ENCODE measurements at places on chromosomes 3 and 15.

DNA sequence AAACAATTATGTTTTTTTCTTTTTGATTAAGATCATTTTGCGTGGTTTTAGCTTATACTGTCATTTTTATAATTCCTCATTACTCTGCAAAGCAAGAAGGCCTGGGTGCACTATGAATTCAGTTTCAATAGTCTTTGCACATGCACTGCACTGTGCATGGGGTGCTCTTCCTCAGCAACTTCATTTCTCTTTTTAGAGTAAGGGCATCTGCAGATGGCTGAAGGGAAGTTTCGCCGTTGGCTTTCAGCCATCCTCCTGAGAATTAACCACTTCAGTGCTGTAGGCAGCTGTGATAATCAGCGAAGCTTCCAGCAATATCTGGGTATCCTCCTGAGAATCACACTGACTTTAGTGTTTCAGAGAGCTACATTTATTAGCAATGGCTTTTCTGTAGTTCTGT, 284.8 kb downstream of the GBE1 start:
- DNase-seq, result no peak

DNA sequence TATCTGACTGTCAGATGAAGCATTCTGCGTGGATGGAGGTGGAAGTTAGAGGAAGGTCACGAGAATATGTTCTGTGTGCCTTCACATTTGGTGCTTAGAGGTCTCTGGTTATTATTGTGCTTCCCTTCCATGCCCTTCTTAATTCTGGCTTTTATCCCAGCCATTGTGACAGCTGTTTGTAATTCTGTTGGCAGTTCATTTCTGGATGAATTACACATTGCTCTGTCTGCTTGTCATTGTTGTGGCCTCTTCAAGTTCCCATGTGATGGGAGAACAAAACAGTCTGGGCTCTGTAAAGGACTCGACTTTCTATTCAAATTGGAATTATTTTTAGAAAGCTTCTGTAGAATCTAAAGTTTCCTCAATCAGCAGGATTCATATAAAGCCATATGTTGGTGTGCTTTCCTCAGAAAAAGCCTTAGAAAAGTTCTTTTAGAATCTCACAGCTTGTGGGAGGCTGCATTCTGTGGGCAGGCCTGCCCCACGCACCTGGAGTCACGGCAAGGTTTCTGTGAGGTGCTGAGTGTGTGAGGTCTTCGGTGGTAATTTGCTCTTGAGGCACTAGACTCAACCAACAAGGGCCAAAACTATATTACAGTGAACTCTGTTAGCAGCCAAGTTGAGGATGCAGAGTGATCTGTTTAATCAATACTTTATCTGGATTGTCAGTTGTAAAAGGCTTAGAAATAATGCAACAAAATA, 397.4 kb upstream of the AZI2 start:
- no peak for DNase-seq

GRCh38 chr15:31768055-31768454, 262.3 kb upstream of the CHRNA7 start:
- DNase-seq, result no peak

DNA sequence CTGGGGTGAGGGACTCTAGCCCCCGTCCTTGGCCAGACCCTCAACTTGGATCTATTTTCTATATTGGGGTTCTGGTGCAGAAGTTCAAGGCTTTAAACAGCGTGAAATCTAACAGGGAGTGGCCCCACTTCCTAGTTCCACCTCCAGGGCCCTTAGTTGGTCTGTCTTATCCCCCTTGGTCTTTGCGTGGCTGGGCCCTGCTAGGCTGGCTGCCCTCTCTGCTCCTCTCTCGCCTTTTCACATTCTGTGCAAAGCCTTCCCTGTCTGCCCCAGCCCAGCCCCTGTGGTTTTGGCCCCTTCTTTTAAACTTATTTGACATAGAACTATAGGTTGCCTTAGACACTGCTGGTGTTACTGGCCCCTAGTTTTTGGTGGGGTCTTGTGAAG, 5.6 kb downstream of the PPCDC start:
- DNase-seq, result no peak

GRCh38 chr3:190692256-190692655, 170.2 kb downstream of the GMNC start:
- DNase-seq, result no peak

- no peak for DNase-seq
Observed at GRCh38 chr15:98177966-98178592, 217.6 kb downstream of the ARRDC4 start.

DNA sequence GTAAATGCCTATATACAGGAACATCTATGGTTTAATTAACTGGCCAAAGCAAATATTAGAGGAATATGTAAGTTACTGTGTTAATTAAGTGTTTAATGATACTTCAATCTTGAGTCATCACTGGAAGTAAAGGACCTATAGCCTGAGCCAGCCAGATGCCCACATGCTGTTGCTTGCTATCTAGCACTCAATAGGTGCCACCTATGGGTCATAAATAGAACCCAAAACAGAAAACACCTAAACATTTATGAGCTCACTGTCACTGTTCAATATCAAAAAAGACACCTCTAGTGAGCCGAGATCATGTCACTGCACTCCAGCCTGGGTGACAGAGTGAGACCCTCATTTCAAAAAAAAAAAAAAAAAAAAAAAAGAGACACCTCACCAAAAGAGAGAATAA, 48.4 kb upstream of the IP6K2 start:
- no peak for DNase-seq

DNA sequence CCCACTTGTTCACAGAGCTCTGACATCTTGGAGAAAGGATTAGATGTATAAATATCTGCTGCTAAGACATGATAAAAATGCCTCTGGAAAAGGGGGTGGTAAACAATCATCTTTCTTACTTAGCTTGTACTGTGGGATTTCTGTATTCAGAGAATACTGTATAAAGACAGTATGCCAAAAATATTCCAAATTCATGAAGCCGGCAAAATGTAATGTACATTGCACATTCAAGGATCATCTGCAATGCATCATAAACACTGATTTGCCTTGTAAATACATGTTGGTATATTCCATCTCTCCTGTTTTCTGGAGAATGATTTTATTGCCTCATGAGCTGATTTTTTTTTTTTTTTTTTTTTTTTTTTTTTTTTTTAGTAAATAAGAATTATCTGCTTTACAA, 355.3 kb downstream of the ROBO1 start:
- no peak for DNase-seq

- DNase-seq, result no peak
Observed at GRCh38 chr3:185021256-185021655, 131.6 kb downstream of the C3orf70 start.

All from GM12864 (cell line).